ENCODE measurements at places on chromosomes 16 and 17. TPM values are rescaled to one million over a fixed set of nuclear protein-coding genes. Genes with fewer than 3 reads are reported as not detected.

Gene CCDC92B
- not detected for total RNA-seq

DNA sequence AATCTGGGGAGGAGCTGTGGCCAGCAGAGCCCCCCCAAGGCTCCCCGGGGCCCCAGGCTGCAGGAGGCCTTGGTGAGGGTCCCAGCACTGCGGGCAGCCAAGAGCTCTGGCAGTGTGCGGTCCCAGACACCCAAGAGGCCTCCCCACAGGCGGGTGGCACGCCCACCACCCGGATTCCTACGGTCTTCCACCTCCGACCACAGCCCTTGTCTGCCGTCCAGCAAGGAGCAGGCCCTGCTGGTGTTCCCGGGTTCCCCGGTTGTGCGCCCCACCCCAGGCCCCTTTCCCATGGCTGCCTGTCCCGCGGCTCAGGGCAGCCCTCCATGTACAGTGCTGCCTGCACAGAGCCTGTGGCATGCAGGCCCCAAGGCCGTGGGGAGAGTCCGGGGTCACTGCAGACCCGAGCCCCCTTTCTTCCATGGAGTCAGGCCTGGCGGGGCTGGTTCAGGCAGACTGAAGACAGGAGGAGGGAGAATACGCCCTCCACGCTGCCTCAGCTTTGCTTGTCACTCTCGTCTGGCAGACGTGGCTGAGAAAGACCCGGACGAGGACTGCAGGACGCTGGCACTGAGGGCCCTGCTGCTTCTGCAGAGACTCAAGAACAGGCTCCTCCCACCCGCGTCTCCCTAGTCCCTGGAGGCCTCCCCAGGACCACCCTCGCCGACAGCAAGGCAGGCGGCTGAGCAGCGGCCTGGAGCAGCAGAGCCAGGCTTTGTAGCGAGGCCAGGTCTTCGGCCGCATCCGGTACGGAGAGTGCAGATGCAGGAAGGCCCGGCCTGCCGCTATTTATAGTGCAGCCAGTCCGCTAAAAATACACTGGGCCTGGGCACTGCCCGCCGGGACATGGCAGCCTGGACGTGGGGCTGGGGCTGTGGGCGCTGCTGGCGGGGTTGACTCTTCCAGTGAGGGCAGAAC, 16.4 kb downstream of the TELO2 start:
- no peak for DNase-seq

Gene MSLN
- total RNA-seq = not detected

GRCh38 chr16:77246150-77246549, 46.9 kb downstream of the SYCE1L start:
- DNase-seq = no peak

GRCh38 chr17:79769570-79770506, 8.1 kb upstream of the CBX2 start:
- DNase-seq = no peak

Gene CA7
- not detected for total RNA-seq

- DNase-seq = no peak
Observed at GRCh38 chr17:83053021-83053681, 26.3 kb upstream of the METRNL start.

DNA sequence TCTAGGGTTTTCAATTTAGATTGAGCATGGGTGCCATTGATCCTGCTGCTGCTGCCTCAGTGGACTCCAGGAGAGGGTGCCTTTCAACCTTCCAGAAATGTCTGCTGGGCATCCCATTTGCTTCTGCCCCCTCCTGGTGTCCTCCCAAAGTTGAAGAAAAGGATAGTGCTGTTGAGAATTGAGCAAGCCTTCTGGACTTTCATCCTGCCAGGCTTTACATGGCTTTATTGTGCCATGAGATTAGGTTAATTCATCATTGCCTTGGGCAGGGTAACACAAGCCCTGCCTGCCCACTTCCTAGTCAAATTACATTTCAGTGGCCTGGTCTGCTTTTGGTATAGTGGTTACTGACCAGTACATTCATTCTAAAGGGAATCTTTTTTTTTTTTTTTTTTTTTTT, 17.9 kb upstream of the TANGO6 start:
- no peak for DNase-seq

GRCh38 chr17:12584727-12585126, 81.0 kb upstream of the MYOCD start:
- DNase-seq = no peak

DNA sequence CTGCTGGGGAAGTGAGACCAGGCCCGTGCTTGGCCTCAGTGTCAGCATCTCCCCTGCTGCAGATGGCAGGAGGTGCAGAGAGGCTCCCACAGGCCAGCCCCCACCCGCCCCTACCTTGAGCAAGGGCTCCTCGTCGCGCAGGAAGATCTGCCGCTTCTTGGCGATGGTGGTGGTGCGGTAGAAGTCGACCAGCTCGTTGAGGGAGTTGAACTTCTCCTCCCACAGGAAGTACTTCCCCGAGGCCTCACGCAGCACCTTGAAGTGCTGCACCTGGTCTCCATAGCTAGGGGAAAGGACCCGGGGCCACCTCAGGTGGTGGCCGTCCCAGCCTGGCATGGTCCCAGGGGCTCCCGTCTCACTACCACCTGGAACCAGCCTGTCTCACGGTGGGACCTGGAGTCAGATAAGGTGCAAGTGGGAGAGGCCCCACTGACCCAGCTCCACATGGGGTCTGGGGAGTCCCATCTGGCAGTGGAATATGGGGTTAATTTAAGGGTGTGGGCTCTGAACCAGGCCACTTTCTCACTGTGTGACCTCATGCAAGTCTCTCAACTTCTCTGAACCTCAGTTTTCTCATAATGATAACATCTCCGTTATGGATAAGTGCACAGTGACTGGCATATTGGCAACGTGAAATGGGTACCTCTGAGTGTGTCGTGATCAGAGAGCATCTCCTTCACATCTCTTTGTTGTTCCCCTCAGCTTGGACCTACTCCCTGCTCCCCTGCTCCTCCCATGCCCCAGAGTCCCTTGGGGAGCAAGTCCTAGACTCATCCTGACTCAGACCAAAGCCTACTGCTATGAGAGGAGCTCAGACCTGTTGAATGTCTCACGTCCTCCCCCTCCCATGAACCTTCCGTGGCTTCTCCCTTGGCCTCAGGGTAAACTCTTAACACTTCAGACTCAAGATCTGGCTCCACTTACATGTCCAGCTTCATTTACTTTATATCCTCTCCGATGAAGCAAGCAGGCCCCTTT, 19.8 kb upstream of the FAM83G start:
- no peak for DNase-seq

DNA sequence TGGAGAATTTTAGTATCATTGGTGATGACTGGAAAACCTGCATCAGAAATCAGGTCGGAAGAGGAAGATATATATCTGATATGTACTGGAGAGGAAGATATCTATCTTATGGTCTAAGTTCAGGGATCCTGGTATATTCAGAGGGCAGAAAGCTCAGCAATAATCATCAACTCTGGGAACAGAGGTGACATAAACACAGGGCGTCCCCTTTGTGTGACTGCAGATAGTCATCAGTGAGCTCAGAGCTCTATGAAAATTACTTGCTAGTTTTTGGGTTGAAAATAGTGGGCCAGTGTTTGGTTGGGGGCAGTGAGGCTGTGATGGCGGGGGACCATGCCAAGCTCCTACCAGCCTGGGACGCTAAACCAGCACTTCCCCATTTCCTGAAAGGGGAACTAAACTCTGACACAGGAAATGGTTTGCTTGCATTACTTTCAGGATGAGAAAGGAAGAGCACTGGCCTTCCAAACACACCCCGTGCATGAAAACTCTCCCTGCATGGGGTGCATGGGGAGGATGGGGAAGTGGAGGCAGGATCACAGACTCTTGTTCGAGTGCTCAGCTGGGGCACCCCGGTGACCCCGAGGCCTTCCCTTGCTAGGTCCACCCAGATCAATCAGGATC, 15.8 kb downstream of the NOD2 start:
- DNase-seq = no peak

DNA sequence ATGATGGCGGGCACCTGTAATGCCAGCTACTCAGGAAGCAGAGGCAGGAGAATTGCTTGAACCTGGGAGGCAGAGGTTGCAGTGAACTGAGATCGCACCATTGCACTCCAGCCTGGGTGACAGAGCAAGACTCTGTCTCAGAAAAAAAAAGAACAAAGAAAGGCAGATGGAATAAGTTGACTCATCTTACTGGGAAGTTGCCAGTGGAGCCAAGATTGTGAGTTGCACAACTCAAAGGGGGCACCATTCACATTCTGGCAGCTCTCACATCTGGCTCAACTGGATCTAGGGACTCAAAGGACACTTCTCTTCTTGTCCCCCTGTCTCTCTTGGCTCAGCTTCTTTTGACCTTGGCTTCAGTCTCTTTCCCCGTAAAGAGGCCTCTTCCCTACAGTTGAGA, 53.7 kb upstream of the ETV4 start:
- DNase-seq = no peak

Gene KRTAP1-5
- not detected for total RNA-seq

GRCh38 chr16:11358531-11358930, 13.3 kb downstream of the RMI2 start:
- DNase-seq = no peak

Gene KRTAP4-4
- total RNA-seq = not detected

GRCh38 chr16:11296706-11297491, 15.8 kb upstream of the PRM1 start:
- no peak for DNase-seq

GRCh38 chr17:15981646-15982580, 17.6 kb downstream of the ZSWIM7 start:
- no peak for DNase-seq

Gene PLA2G10
- not detected for total RNA-seq

DNA sequence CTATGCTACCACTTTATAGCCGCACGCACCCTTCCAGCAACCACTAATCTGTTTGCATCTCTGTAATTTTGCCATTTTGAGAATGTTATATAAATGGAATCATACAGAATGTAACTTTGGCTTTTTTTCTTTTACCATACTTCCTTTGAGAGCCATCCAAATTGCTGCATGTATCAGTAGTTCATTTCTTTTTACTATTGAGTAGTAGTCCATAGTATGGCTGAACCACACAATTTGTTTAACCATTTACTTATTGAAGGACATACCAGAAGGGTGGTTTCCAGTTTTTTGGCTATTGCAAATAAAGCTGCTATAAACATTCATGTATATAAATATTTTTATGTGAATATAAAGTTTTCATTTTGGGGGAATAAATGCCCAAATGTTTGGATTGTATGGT, 8.8 kb downstream of the TENT4B start:
- DNase-seq = no peak

DNA sequence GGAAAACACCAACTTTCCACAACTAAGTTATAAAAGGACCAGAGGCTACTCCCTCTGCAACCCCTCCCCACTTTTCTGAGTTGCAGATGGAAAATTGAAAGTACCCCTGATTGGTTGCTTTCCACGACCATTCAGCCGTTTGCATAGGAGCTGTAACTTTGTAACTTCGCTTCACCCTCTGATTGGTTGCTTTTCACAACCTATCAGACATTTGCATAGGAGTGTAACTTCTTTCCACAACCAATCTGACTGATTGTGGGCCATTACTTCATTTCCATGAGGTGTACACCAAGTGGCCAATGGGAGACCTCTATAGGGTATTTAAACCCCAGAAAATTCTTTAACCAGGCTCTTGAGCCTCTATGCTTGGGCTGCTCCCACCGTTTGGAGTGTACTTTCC, 644.1 kb downstream of the WWOX start:
- no peak for DNase-seq

DNA sequence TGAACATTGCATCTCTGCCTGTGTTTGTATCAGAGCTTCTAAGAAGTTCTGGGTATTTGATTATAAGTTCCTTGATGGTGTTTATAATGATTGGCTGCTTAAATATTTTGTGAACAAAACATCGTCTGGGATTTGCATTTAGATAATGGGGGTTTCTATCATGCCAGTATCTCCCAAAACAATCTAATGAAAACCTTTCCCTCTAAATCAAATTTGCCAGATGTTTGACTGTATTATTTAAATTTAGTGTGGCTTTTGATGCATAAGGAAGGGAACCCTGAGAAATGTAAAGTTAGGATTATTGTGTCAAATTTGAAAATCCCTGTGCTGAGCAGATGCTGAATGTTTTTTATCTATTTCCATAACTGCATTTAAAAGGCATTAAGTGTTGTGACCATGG, 159.9 kb downstream of the HS3ST3A1 start:
- DNase-seq = no peak

Gene TP53TG3F
- not detected for total RNA-seq

Gene HCRT
- total RNA-seq = not detected

DNA sequence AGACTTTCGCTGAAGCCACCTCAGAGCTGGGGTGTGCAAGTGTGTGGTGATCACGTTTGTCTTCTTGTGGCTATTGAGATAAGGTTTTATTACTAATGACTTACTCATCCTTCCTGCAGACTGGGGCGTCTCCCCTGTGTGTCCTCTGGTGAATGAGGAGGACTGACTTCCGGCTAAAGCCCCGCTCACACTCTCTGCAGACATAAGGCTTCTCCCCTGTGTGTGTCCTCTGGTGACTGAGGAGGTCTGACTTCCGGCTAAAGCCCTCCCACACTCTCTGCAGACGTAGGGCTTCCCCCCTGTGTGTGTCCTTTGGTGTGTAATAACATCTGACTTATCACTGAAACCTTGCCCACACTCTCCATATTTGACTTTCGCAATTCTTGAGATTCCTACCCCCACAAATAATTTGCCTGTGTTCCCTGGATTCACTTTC, 19.4 kb downstream of the PRDM7 start:
- no peak for DNase-seq

Gene SAMD14
- 4.1 TPM for total RNA-seq

DNA sequence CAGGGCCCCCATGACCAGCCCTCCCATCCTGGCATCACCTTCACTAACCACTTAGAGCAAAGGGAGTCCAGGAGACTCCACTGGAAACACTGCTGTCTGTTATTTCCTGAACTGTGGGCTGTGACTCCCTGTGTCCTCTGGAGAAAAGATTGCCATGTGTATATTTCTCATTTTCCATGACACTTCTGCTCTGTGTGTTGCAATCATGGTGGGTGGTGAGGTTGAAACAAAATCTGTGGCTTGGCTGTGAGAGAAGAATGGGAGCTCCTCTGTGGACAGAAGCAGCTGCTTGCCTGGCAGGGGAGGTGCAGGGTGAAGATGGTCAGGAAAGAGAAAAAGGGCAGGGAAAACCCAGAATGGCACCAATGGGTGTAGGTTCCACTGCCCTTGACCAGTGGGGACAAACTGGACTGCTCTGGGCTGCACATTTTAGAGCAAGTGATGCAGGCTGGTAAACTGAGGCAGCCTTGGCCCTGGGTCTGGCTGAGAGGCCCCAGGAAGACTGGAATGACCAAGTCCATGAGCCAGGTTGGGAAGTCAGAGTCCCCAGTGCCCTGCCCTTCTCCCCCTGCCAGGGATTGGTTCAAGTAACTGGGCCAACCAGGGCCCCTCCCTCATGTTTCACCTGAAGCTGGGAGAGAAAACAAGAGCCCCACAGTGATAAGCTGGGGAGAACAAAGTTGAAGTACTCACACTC, 314.3 kb downstream of the C16orf95 start:
- DNase-seq = no peak

- no peak for DNase-seq
Observed at GRCh38 chr16:5523829-5524228, 426.2 kb upstream of the EEF2KMT start.

GRCh38 chr16:86377251-86378022, 132.9 kb upstream of the FOXF1 start:
- no peak for DNase-seq

Gene KCTD19
- total RNA-seq = 0.33 TPM

GRCh38 chr17:57466017-57466471, 209.7 kb downstream of the MSI2 start:
- no peak for DNase-seq

Data from pulmonary artery endothelial cell (primary cell).